ENCODE measurements at places on chromosomes 16 and 17.

GRCh38 chr17:81438007-81438659, 42.9 kb downstream of the BAHCC1 start:
- DNase-seq = no peak

DNA sequence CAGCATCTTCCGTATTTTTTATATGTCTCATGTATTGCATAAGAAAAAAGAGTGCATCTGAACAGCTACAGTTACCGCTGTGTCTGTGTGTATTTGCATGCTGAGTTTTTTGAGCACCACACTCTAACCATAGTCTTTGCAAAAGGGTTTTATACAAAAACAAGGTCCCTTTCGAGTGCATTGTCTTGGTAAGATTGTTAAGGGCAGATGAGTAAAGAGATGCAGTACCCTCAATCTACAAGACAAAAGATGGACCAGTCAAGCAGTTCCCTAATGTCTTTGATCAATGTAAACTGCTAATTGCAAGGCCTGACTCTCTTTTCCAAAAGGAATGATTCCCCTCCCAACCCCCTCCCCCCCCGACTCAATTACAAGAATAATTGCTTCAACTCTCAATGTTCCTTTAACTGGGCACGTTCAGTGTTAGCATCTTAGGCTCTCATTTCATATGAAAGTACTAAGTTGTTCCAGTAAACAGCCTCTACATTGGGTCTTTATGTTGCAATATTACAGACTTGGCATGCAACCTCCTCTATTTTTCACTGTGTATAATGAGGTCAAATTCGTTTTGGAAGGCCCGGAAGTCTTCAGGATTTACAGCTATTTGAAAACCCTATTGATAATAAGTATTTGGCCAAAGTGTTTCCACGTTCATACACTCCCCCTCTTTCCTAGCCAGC, 471.4 kb upstream of the RBFOX1 start:
- DNase-seq = no peak

GRCh38 chr17:78522031-78522809, 55.0 kb downstream of the DNAH17 start:
- no peak for DNase-seq

DNA sequence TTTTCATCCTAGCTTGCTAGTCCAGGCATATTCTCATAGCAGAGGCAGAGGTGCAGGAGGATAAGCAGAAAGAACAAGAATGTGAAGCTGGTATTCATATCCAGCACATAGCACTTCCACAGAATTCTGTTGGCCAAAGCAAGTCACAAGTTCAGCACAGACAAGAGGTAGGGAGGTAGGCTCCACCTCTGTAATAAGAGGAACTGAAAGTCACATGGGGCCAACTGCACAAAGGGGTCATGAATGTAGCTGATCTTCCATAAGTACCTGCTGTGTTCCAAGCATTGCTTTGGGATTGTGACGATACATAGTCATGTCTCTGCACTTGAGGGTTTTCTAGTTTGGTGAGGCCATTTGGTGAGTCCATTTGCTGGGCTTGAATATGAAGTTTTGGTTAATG, 110.8 kb upstream of the MPHOSPH6 start:
- no peak for DNase-seq

DNA sequence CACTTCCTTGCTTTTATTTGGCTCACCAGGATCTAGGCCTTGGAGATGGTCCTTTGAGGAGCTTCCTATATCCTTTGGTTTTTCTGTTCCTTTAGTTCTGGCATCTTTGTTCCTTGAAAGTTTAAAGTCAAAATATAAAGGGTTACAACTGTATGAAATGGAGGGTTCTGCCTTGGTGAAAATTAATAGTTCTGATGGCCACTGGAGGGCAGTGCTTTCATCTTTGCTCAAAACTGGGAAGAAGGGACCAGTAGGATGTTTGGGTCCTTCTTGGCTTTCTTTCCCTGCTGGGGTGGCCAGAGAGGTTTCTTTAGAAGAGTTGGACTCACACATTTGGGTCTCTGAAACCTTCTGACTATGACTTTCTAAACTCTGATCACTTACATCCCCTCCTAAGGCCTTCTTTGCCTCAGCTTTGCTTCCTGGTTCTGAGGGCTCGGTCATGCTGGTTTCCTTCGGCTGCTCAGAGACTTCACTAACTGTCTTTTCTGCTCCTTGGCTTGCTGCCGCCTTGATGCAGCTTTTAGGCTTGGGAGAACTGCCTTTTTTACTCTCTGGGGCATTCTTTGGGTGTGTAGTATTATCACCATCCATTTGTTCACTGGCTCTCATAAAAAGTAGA, 10.9 kb upstream of the ITGA2B start:
- no peak for DNase-seq

GRCh38 chr17:867896-868489, 85.8 kb downstream of the MRM3 start:
- DNase-seq = no peak

DNA sequence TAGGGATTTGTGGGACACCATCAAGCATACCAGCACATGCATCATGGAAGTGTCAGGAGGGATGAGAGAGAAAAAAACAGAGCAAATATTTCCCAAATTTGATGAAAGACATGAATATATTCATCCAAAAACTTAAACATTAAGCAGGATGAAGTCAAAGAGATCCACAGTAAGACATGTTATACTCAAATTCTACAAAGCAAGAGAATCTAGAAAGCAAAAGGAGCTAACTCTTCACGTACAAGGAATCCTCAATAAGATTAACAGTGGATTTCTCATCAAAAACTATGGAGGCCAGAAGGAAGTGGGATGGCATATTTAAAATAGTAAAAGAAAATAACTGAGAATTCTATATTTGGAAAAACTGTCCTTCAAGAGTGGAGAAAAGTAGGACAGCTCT, 374.8 kb downstream of the ZFHX3 start:
- DNase-seq = no peak

DNA sequence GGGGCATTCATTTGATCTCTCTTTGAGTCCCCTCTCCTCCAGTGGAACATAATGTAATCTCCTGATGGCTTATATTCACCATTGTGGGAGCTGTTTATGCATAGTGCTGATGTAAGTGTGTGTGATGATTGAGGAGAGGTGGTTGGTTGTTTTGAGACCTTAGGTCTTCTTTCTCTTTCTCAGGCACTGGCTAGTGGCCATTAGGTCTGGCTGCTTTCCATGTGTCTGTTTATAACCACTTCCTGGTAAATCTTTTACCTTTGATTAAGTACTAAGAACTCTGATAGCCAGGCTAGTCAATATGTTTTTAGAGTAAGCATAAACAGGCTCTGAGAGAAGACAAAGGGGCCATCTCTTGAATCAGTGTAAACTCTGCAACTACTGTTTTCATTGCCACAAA, 27.9 kb downstream of the VAT1L start:
- no peak for DNase-seq

DNA sequence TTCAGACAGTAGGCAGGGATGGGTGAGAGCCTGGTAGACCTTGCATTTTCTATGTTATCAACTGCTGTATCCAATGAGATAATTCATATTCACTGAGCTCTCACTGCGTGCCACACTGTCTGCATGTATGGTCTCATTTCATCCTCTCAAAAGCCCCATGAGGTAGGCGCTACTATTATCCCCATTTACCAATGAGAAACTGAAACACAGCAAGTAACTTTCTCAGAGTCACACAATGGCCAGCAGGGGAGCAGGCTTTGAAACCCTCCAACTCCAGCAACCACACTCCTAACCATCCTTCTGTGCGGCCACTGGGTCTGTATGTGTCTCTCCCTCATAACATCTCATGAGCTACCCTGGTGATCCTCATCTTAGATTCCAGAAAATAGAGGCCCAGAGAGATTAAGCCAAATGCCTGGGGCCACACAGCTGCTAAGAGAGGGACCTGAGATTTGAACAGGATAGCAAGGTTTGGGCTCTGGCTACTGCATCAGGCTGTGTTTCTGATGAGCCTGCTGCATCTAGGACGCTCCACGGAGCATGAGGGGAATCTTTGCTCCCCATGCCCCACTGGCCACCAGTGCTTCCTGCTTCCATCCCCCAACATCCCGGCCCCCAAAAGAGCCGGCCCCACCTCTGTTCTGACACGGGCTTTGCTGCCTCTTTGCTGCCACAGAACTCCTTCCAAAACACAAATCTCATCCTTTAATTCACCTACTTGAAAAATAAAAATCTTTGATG, 3.2 kb downstream of the CCR7 start:
- DNase-seq = peak; percentile 73

DNA sequence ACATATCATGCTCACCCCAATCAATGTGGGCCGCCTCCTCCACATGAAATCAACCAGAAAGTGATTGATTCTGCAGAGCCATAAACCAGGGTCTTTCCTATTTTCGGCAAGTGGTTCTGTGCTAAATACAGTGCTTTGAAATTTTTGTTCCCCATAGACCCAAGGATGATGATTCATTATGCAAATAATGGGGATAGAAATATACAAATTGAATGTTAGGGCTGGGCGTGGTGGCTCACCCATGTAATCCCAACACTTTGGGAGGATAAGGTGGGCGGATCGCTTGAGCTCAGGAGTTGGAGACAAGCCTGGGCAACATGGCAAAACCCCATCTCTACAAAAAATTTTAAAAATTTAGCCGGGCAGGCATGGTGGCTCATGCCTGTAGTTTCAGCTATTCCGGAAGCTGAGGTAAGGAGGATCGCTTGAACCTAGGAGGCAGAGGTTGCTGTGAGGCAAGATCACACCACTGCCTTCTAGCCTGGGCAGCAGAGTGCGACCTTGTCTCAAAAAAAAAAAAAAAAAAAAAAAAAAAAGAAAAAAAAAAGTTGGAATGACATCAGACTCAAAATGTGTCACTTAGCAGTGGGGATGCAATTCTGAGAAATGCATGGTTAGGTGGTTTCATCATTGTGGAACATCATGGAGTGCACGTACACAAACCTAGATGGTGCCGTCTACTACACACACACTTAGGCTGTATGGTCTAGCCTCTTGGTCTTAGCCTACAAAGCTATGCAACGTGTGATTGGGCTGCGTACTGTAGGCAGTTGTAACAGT, 581.7 kb downstream of the MAF start:
- DNase-seq = no peak

GRCh38 chr16:85999778-86000177, 100.8 kb downstream of the IRF8 start:
- no peak for DNase-seq

DNA sequence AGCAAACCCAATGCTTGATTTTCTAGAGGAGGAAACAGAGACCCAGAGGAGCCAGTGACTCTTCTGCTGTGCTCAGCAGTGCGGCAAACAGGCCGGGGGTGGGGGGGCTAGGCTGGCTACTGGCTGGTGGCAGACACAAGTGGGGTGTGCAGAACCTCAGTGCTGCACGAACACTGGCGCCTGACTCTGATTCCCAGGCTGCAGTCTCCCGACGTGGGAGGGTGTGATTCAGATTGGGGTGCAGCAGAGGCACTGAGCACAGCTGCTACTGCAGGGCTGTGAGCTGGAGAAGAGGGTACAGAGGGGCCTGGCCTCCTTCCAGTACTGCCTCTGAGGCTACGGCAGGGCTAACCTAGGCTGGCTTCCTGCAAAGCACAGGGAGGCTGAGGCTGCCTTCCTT, 8.1 kb downstream of the RPL19 start:
- DNase-seq = no peak

- no peak for DNase-seq
Observed at GRCh38 chr17:50586421-50587247, 26.1 kb downstream of the CACNA1G start.

- peak; percentile 34 for DNase-seq
Observed at GRCh38 chr17:45371414-45372324, 54.8 kb upstream of the MAP3K14 start.

- no peak for DNase-seq
Observed at GRCh38 chr16:48591976-48592375, 18.0 kb downstream of the N4BP1 start.

GRCh38 chr16:56972403-56973293, 10.9 kb downstream of the CETP start:
- no peak for DNase-seq

- no peak for DNase-seq
Observed at GRCh38 chr16:3180445-3180878, 7.5 kb upstream of the OR1F1 start.

- DNase-seq = no peak
Observed at GRCh38 chr16:23401139-23401538, 51.9 kb downstream of the COG7 start.

GRCh38 chr16:85353839-85354685, 241.8 kb upstream of the CIBAR2 start:
- no peak for DNase-seq

- no peak for DNase-seq
Observed at GRCh38 chr16:72711823-72712222, 336.1 kb downstream of the ZFHX3 start.

- DNase-seq = peak; percentile 61
Observed at GRCh38 chr16:29820271-29820701, at the start of gene MVP. TSS of gene MVP (plus strand) at chr16:29820462. CDS start at chr16:29830550, 10,088 bp downstream.

DNA sequence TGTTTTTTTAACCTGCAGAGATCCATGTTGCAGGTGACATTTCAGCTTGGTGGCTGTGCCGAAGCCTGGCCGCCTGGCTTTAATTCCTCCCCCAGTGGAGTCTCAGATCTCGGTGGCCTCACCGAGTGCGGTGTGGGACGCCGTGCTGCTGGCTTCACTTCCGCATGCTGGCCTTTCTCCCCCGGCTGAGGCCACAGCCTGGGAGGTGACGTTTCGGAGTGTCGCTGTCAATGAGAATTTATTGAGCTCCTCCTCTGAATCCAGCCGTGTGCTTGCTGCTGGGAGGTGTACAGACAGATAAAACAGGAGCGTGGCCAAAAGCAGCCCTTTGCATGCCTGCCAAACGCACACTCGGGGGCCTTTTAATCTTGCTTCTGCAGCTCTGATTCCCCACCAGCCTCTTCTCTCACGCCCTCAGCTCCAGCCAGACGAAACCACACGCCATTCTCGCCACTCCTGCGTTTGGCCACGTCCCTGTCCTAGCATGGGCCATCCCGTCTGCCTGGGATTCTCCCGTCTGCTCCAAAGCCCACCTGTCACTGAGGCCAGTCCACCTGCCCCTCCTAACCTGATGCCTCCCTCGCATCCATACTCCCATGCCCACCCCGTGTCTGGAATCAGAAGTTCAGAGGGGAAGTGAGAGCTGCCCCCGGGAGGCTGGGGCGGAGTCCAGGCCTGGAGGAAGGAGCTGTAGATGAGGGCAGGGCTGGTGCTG, 3.6 kb downstream of the GSE1 start:
- DNase-seq = peak; percentile 3

GRCh38 chr17:75854101-75854748, 910 bp downstream of the WBP2 start:
- DNase-seq = no peak

DNA sequence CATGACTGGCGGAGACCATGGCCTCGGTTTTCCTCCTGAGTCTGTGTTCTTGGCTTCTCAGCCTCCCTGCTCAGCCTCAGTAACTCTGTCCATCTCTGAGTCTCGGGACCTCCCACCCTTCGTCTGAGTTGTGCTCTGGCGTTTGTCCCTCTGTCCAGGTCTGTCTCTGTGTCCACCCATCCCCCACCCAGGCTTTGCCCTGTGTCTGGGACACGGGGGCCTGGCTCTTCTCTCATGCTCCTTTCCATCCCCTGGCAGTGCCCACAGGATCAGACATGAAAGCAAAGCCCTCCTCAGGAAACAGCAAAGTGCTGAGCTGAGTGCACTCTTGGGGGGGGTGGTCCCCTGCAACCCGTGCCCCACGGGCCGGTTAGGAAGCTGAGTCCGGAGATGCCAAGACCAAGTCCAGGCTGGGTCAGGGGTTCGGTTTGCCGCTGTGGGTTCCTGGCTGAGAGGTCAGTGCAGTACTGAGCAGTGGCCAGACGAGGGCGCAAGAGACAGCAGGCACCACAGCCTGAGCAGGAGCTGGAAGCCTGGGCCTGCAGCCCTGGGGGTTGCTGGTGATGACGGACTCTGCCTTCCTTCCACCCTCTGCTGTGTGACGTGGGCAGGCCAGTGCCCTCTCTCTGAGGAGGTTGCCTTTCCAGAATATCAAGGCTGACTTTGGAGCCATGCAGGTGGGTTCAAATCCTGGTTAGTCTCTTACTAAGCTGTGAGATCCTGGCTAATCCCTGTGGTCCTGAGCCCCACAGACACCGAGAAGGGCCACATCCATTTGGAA, 2.5 kb downstream of the P2RX1 start:
- DNase-seq = peak; percentile 81

Data from activated naive CD4-positive, alpha-beta T cell treated with Interleukin-2 at 50 U/mL for 16 hours (primary cell).